WTC11 (cell line): ENCODE measurements at places on chromosomes 16 and 17. TPM values are rescaled to one million over a fixed set of nuclear protein-coding genes. Genes with fewer than 3 reads are reported as not detected.

DNA sequence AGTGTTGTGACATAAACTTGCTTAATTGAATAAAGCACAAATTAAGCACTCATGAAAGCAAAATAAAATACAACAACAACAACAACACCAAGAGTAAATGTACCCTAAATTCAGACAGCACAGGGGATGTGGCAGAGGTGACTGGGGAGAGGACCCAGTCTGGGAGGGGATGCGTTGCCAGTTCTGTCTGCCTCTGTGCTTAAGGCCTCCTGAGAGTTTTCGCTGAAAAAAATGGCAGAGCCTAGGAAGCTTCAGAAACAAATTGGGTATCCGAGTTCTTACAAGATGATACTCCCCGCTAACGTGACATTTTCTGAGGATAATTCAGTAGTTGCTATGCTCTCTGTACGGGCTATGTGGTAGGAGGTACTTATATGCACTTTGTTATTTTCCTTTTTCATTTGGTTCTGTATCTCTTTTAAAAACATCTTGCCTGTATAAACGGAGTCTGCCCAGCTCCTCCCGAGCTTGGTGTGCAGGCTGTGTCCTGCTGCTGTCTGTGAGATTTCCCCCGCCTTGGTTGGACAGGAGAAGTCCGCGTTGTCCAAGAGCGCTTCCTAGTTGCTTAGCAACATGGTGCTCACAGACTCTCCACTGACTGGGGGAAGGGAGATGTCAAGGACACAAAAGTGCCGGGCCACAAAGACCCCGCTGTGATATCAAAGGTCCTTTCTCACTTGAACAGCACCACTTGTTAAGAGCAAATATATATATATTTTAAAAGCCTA, 134.2 kb upstream of the CPHXL start:
- no peak for DNase-seq

DNA sequence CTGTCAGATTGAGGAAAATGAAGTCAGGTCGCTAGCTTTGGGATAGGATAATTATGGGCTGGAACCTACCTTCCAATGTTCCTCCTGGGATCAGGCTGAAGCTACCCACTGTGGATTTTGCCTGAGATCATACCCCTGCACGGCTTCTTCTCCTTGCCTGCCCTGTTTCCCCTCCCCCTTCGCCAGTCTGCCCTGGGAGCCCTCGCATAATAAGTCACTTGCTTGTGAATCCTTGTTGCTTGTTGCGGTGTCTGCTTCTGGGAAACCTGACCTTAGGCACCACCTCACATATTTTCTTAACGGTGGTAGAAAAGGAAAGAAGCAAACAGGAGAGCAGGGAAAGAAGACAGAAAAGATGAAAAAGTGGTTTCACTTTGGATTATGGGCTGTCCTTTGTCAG, 13.3 kb upstream of the PMP22 start:
- no peak for DNase-seq

DNA sequence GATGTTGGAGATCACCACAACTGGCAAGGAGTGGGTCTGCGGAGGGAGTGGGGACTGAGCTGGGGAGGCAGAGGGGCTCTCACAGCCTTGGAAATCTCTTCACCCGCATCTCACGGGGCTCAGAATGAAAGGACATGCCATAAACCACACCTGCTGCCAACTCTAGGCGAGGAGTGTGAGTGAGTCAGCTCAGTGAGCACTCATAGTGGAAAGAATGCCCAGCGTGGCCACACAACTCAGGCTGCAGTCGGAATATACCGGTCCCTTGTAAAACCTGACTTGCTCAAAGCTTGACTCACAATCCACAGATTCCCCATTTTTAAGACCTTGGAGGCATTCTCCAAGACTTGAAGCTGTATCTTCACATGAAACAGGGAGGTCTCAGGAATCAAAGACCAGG, 36.7 kb downstream of the STAT5A start:
- DNase-seq = no peak

The ACBD4 gene
- 12.7 to 21.0 TPM (median 21.0 TPM) in 3 replicates for total RNA-seq

The VPS9D1 gene
- total RNA-seq = 3.8 to 5.6 TPM (median 4.2 TPM) in 3 replicates

GRCh38 chr17:82384730-82385481, 13.3 kb downstream of the UTS2R start:
- DNase-seq = no peak
